ENCODE measurements at places on chromosomes 5 and 9.

DNA sequence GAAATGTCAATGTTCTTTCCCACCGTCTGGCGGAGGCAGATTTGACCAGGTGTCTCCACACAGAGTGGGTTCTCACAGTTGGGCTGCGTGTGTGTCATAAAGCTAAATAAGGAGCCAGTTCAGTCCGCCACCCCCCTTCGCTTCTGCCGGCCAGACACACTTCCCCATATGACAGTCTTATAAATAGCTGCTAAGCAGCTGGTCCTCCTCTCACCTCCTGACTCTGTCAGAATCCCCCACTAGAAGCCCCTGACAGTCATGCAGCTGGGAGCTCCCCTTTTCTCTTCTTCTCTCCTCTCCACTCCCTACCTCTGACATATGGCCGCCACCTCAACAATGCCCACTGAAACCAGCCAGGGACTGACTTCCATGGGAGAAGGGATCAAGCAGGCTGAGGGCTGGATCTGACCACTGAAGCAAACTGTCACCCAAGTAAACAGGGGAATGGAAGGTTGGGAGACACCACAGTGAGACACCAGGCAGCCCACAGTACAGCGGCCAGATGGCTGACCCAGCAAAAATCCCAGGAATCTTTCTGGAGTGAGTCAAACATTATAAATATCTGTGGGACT, 141.9 kb upstream of the EFNA5 start:
- DNase-seq, result no peak

DNA sequence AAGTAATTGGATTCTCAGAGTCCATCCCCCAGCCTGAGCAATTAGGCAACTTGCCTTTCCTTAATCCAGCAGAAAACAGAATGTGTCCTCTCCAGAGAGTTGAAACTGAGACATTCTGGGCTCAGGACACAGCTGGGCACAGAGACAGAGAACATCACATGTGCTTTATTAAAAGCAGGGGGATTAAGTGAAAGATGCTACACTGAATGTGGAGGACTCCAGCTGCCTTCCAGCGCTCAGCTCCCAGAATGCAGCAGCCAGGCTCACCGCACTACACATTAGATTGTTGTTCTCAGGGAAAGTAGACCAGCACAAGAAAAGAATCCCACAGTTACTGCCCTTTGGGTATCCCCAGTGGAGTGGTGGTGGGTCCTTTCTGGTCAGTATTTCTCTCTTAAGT, 141.6 kb upstream of the IL12B start:
- no peak for DNase-seq

GRCh38 chr9:8552732-8553131, 753.2 kb upstream of the DMAC1 start:
- no peak for DNase-seq

DNA sequence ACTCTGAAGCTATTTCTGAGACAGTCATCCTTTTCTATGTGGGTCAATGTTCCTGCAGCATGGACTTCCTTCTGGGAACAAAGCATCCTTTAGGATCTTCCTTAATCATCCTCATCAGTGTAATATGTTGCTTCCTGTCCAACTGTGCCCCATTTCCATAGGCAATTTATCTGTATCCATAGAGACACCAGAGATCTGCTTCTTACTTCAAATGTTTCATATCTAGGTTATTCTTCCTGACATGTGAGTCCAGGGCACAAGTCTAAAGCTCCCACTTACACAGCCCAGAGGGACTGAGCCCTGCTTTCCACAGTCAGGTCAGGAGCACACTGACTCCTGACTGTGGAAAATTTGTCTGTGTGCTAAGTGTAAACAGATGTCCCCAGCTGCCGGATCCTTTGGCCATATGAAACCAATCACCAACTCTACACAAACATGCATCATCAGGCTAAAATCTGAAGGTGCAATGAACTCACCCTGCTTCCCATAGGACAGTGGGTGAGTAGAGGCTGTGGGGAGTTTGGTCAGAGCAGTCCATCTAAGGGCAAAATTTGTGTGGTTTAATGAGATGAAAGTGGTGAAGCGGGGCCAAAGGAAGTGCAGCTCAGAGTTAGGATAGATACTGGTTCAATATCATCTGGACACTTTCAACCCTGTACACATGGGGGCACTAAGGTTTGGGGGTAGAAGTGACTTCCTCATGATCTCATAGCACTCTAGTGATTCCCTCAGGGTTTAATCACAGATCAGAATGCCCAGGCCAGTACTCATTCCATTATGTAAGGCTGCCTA, 85.2 kb upstream of the TNC start:
- DNase-seq, result no peak

DNA sequence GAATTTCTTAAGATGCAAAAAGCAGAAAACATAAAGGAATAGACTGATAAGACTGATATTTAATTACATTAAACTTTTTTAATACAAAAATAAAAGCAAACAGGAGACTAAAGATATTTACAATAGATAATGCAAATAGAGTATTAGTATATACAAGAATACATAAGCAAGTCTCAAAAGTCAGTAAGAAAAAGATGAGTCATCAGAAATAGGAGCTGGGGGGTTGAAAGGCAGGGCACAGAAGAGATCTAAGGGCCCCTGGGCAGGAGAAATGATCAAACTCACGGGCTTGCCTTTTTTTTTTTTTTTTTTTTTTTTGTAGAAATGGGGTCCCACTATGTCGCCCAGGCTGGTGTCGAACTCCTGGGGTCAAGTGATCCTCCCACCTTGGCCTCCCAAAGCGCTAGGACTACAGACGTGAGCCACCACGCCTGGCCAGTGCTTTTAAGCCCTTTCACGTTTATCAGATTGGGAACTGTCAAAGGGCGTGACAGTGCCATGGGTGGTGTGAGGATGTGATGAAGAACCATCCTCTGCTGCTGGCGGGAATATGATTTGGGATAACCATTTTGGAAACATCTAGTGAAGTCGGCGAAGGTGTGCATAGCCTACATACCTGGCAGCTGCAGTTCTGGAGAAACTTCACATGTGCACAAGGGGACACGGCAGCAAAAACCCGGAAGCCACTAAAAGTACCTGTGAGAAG, 126.1 kb downstream of the CACNA1B start:
- no peak for DNase-seq

- DNase-seq, result no peak
These were observed 92.6 kb downstream of the OR2K2 start for GRCh38 chr9:111237447-111237846.

GRCh38 chr5:141878186-141878710, at the start of gene PCDH1:
Gene PCDH1 (minus strand): TSS chr5:141878410. CDS start chr5:141878262, 148 bp downstream.
- no peak for DNase-seq

- no peak for DNase-seq
These were observed 226.8 kb downstream of the GRIA1 start for GRCh38 chr5:153717287-153717686.

- no peak for DNase-seq
These were observed 352.3 kb downstream of the PTPRD start for GRCh38 chr9:10260501-10260900.

DNA sequence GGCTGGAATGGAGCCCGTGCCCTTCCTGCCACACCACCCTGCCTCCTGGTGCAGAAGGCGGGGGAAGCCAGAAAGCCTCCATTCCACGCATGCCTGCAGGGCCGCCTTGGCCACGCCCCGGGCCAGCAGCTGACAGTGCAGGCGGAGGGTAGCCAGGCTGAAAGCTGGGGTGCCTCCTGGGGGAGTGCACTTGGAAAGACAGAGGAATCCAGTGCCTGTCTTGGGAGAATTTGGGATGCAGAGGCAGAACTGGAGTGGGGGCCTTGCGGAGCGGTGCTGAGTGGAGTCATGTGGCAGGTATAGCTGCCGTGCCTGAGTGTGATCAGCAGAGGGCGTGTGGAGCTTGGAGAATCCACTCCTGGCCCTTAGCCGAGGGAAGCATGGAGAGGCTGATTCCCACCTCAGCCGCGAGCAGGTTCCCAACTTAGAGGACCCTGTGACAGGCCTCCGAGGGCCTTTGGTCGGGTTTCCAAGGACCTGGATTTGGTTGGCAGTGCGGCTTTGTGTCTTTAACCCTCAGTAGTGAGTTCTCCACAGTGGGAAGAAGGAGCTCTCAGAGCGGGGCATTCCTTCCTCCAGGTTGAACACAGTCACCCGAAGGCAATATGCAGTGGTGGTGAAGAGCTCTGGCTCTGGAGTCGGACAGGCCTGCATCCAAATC, 9.1 kb upstream of the URM1 start:
- DNase-seq, result peak; percentile 75

DNA sequence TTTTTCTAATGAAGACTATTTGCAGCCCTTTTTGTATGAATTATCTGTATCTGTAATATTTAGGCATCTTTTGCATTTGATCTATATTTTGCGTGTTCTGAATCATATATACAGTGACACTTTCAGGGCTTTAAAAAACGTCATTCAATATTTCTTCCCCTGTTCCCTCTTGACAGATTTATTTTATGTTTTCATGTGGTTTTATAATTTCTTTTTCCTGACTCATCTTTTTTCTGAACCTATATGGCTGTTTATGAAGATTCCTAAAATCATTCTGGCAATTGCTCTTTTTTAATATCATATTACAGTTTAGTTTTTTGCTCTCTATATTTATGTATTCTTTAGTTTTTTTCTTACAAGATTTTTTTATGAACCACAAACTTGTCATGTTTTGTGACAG, 67.6 kb downstream of the SMARCA2 start:
- no peak for DNase-seq

DNA sequence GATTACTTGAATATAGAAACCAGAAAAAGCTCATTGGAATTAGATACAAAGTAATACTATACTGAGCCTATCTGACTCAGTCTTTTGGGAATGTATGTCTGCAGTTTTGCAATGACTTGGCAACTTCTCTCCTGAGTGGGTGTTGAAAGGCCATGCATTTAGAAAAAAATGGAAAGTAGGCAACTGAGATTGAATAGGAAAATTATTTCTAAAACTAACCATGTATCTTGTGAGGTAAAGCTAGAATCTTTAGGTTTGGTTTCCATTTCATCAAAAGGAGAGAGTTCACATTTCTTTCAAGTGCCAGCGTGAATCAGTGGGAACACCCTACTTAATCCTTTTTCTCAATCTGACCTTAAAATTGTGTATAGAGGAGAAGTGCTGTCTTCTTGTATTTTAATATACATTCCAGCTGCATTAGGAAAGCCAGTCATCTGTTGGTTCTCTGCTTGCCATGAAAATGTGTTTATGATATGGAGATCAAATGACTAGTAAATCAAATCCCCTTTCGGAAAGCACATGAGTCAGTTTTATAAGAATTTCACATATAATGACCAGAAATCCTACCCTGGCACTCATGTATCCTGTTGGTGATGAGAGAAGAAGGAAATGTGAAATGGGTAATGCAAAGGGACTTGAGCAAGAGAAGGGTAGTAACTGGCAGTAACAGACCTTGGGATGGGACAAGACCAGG, 30.4 kb downstream of the NFX1 start:
- no peak for DNase-seq

- DNase-seq, result peak; percentile 40
These were observed 45.2 kb downstream of the RNF130 start for GRCh38 chr5:180026320-180026719.

DNA sequence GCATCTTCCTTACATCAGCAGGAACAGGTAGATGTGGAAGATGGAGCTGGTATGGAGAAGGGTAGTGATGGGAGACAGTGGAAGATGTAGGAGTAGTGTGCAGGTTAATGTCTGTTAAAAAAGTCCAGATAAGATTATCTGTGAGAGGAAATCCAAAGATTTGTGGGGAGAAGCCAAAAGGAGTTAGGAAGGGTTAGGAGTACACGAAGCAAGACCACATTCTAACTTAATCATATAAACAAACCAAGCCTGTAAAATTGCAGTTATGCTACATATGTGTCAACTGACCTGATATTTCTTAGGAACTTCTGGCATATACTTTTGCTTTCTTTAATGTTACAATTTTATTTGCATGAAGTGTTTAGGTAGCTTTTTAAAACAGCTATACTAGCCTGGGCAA, 142.1 kb upstream of the DMRT1 start:
- DNase-seq, result no peak

- no peak for DNase-seq
These were observed 102.1 kb downstream of the LURAP1L start for GRCh38 chr9:12876872-12877271.

DNA sequence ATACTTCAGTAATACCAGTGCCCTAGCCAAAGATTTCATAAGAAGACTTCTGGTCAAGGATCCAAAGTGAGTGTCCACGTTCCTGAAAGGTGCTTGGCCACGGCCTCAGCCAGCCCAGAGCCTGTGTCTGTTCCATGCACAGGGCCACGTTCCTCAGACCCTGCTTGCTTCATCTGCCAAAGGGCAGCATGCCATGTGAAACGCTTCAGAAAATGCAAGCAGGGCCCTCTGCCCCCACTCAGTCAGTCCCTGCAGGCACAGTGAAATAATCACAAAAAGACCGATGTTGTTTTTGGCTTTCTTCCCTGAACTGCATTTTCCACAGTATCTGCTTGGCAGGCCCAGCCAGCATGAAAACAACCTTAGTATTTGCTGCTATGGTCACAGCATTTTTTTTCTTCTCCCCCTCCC, 85.5 kb upstream of the CTSL start:
- DNase-seq, result peak; percentile 23

DNA sequence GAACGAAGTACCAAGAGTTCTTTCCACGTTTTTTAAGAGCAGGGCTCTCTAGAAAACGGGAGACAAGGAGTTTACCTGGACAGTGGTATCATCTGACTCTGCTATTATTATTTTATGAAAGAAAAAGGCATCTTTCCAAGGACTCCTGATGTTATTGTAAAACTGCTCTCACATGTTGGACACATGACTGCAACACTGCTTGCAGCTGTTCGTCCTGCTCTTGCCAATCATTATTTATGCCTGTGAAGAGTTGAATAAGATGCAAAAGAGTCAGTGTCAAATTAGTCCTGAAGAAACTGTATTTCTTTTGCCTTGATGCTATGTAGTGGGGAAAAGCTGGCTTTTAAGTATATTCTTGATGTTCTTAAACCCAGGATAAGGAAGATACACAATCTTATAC, 284.5 kb upstream of the PTGER4 start:
- DNase-seq, result no peak

DNA sequence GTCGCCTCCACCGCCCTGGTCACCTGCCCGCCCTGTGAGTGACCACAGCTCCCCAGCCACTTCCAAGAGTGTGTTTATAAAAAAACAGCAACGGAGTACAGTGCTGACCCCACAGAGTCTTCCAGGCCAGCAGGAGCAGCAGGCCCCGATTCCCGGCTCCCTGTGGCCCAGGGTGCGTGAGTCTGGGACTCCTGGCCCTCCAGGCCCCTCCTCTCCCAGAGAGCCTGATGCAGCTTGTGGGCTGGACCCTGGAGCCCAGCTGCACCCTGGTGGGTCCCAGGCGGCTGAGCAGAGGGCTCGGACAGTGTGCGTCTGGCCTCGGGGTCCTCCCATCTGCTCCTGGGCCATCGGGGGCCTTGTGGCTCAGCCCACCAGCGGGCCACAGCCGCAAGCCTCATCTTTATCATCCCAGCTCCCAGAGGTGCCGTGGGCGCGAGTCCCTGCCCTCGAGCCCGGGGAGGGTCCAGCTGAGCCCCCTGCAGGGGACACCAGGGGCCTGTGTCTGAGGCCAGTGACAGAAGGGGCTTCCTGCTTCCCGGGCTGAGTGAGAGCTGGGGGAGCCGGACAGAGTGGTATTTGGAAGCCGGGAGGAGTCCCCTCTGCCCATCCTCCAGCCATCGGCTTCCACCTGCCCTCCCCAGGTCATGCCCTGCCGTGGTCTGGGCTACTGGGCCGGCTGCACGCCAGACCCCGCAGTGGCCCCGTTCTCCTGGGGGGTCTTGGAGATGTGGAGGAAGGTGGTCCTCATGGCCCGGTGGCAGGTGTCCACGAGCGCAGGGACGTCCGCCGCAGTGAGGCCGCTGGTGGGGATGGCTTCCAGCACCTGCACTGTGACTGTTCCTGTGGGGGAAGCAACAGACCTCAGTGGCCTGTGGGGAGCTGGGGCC, 10.6 kb downstream of the EGFL7 start:
- no peak for DNase-seq
